ENCODE measurements at places on chromosomes 5 and 9.

- DNase-seq = no peak
Measured at GRCh38 chr5:22465177-22465576, 388.0 kb downstream of the CDH12 start.

DNA sequence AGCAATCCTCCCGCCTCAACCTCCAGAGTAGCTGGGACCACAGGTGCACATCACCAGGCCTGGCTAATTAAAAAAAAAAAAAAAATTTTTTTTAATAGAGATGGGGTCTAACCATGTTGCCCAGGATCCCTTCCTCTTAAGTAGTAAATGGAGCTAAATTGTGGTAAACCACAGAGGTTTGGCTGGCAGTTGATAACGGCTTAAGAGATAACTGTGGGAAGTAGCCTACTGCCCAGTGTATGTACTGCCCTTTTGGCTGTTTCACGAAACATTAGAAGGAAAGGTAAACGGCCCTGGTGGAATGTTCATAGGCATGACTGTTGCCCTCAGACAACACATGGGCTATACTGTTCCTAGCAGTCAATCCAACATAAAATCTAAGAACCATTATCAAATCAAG lies 44.4 kb downstream of the HMGCR start:
- no peak for DNase-seq

- DNase-seq = no peak
Measured at GRCh38 chr5:83124593-83124992, 47.2 kb downstream of the XRCC4 start.

DNA sequence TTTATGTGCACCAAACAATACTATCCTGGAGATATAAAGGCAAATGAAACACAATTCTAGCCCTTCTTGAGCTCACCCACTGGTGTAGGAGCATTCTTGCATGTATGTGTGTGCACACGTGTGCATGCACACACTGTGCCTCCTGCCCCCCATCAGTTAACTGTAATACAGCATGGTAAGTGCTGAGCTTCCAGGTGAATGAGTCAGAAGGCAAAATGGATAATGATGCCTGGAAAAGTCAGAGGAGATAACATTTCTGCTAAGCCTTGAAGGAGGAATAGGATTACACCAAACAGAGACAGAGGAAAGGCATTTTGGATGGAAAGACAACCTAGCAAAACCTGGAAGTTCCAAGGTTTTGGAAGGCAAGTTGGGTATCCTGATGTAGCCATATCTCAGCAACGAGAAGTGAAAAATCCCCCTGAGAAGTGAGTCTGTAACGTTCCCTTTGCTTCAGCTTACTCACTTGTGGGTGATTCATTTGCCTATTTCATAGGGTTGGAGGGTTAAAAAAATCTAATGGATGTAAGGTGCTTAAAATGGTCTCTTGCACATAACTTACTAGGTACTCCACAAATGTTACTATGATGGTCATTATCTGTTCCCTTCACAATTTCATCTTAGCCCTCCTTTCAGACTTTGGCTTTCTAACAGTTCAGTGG lies 101.4 kb upstream of the STC2 start:
- DNase-seq = no peak

DNA sequence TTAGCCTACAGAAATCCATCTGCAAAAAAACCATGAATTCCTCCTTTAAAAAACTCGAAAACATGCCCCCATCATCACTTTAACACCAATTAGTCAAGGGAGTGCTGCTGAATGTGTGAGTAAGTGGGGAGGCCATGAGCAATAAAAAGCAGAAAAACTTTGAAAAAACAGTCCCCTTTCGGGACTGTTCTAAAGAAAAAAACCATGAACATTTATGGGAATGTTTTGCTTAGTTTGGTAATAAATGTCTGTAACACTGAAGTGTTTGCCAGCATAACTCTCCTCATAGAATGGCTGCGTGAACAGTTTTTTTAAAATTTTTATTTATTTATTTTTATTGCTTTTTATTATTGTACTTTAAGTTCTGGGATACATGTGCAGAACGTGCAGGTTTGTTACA lies 99.4 kb upstream of the TARS1 start:
- no peak for DNase-seq

- DNase-seq = peak; percentile 45
Measured at GRCh38 chr5:73233461-73234203, 60.6 kb downstream of the TMEM174 start.

- DNase-seq = no peak
Measured at GRCh38 chr9:88993327-88993726, 2.1 kb downstream of the S1PR3 start.

DNA sequence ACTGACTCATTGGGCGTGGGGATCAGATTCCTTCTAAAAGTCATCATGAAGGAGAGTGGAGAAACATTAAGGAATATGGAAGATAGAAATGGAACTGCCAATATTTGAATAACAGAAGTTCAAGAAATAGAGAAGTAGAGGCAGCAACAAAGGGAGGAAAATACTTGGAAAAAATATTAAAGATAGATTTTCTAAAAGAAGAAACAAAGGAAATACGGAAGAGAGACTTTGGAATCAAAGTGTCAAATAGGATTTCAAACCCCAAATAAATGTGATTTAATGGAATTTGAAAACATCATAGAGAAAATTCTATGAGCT lies 605.1 kb upstream of the KLF4 start:
- no peak for DNase-seq

GRCh38 chr5:75262271-75262670 lies 25.6 kb upstream of the ANKRD31 start:
- DNase-seq = no peak

GRCh38 chr5:180803181-180804128 lies 849 bp upstream of the MGAT1 start:
- DNase-seq = peak; percentile 39

GRCh38 chr9:98796364-98797101 lies at the start of gene ANKS6:
TSS of gene ANKS6 (minus strand) at chr9:98796555. CDS start at chr9:98796491, 64 bp downstream.
- DNase-seq = peak; percentile 83

GRCh38 chr9:78691542-78691941 lies 394.6 kb downstream of the PSAT1 start:
- no peak for DNase-seq

DNA sequence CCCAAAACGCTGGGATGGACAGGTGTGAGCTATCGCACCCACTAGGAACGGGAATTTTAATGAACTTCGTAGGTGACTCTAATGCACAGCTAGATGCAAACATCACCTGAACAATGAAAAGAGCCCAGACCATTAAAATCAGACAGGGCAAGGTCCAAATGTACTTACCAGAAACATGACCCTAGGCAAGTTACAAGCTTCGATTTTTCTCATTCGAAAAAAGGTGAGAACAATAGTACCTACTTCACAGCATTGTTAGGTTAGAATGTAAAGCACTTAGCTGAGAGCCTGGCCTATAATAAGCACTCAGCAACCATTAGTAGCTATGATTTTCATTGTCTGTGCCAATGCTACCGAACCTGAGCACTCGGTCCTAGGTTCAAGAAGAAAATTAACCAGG lies 5.8 kb upstream of the KLHL3 start:
- no peak for DNase-seq

All from cardiac muscle cell (in vitro differentiated cells and primary cell).